ENCODE measurements at places on chromosomes 16 and 17.

DNA sequence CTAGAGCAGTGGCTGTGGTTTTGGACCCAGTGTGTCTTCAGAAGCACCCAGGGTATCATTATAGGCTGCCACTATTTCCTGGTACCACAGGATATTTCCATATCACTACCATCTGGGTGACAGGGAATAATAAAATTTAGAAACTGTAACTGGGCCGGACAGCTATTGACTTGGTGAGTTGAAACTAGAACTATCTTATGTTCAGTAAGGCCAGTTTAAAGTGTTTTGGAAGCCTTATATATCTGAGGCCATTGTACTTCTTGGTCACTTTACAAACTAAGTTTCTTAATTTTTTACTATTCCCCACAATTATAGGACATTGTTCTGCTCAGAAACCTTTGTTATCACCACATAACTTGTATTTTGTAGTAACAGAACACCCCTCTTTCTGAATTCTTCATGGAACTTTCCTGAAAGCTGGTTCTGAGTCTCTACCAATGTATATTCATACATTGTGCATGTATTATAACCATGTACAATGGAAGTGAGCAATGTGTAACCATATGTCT is 34.0 kb downstream of the ZNF207 start:
- DNase-seq, result no peak

DNA sequence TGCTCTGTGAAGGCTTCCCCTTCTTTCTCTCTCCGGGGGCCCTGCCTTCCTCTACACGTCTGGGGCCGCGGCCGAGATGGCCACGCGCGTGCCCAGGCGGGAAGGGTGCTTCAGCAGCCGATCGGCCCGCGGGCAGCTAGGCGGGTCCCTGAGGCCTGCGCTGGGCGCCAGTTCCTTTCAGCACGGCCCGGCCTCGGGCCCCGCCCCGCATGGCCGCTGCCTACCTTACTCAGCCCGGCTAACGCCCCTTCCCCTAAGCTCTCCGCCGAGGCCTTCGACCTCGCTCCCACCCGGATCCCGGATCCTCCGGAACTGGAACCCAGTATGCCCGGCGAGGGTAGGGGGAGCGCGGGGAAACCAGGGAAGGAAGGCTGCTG is 335 bp downstream of the TMEM11 start:
- DNase-seq, result no peak

DNA sequence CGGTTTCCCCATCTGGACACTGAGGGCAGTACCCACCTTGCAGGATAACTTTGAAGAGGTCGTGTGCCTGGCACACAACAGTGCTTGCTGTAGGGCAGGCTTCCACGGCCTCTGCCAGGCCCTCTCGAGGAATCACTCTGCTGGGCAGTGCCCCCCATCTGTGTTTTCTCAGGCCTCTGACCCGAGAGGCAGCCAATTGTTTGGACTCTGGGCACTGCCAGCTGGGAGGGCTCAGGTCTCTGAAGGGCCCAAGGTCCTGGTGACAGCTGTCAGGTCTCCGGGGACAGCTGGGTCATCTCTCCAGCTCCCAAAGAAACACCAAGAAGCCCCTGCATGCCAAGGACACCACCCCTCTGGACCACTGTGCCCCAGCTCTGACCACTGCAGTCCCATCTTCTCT is 1.0 kb upstream of the RAB26 start:
- DNase-seq, result no peak

DNA sequence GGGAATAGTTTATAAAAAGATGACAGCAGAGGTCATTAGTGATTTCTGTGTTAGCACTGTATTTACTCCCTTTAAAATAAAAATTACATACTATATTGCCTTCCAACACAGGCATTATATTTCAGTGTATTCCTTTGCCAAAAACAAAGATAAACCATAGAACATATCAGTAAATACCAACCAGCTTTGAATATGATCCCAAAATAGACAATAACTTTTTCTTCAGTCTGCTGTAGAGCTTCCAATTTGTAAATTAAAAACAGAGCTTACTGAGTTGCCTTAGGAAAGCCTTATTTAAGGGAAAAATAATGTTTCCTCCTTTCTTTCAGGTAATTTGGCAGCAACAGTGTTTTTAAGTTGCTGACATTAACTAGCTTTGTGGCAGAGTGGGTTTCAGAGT is 352.1 kb upstream of the TBX2 start:
- DNase-seq, result no peak

DNA sequence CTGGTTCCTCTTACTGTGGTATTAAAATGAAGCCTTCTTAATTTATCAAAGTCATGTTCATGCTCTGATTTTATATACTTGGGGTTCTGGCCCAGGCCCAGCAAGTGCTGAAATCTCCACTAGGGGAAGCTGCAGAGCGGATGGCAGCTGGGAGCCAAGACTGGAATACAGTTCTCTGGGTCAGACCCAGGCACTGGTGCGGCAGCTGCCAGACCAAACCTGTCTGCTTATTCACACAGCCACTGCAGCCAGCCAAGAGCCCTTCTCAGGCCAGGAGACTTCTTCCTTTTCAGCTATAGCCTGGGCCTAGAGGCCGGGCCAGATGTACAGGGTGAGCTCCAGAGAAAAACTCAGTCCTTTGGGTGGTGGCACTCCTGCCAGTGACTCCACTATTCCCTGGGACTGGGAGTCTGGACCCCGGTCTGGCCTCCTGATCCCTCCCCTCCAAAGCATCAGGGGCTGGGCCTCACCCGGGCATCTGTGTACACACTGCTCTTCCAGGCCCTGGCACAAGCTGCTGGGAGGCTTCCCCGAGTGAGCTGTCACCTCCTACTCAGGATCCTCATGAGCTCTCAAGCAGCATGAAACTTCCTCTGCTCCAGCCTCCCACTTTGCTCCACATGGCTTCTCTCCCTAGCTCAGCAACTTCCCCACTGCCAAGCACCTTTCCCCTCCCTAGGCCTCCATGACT is 24.4 kb downstream of the ATP6V0D1 start:
- no peak for DNase-seq

DNA sequence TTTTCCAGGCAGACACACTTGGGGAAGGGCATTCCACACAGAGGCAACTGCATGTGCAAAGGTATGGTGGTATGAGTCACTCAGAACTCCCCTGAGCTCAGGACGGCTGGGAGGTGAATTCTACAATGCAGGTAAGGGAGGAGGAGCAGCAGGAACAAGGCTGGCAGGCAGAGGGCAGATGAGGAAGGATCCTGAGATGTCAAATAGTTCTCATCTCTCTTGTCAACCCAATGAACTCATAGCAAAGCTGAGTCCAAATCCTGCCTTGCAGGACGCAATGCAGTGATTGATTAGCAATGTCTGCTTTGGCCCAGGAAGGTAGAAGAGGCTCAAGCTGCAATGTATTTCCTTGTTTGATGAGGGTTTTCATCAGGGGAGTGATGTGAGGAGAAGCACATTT is 243.5 kb downstream of the XYLT1 start:
- no peak for DNase-seq

Measured in H4 (cell line).